ENCODE measurements at places on chromosomes 2 and 18. TPM values are rescaled to one million over a fixed set of nuclear protein-coding genes. Genes with fewer than 3 reads are reported as not detected.

Gene NT5C1B
- total RNA-seq = not detected

Gene NOP58
- total RNA-seq = 59.5 TPM

Gene ZNF24
- total RNA-seq = 28.2 TPM

Gene AP1S3
- total RNA-seq = 51.8 TPM

Gene STARD6
- not detected for total RNA-seq

Gene NCKAP1
- total RNA-seq = 332 TPM

Gene ZCCHC2
- 10.6 TPM for total RNA-seq

Gene EIF2B4
- 22.7 TPM for total RNA-seq

Gene CCDC88A
- 17.9 TPM for total RNA-seq

Gene SLC16A14
- 0.96 TPM for total RNA-seq

Gene ASXL2
- total RNA-seq = 8.5 TPM
